ENCODE measurements at places on chromosomes 4 and X.

DNA sequence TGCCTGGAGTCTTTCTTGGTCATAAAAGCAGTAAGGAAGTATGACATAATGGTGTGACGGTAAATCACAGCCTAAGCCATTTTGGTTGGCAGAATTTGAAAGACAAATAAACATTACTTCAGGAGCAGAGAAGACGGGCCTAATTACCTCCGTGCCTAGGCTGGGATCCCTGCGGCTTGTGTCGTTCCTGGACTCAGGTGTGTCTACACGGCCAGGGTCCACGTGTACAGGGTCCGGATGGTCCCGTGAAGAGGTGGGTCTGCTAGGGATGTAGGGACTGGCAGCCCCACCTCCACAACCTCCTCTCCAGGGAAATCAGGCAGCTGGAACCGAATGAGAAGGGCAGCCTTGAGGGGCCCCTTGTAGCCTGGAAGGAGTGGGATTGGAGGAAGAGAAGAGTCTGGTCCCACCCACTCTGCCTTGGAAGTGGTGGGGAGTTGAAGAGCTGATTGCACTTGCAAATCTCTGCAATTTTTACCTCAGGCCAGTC, 55.4 kb upstream of the PLAC1 start:
- DNase-seq, result no peak

- no peak for DNase-seq
Measured at GRCh38 chr4:40199999-40200874, 3.4 kb downstream of the RHOH start.

DNA sequence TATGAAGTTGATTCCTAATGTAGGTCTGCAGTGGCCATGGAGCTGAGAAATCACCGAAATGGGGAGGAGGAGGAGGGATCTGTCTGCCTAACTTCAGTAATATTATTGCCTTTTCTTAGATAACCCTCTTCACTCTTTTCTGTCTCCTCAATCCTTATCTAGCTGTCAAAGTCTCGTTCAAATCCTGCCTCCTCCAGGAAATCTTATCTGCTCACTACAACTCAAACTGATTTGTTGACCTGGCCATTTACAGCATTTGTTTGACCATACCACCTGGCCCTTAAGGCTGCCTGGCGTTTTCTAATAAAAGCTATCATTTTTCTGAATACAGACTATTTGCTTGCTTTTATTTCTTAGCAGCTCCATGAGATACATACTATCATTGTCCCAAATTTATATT, 33.8 kb downstream of the GALNT7 start:
- DNase-seq, result no peak

DNA sequence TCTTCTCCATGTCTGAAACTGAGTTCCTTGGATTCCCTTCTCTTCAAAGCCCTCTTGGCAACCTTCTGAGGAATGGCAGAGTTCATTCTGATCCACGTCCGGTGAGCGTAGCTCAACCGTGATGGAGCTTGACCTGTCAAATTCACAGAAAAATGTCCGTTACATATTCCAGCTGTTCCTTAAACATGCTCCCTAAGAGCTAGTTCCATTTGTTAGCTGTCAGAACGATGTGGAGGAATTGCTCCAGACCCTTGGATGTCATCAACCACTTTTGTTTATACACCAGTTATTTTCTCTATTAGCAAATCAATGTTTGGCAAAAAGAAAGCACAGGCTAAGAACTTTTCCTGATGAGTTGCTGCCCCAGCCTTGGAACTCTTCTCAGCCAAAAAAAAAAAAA, 50.1 kb downstream of the NHS start:
- DNase-seq, result no peak

GRCh38 chr4:109218288-109218687, 84.2 kb downstream of the COL25A1 start:
- no peak for DNase-seq

DNA sequence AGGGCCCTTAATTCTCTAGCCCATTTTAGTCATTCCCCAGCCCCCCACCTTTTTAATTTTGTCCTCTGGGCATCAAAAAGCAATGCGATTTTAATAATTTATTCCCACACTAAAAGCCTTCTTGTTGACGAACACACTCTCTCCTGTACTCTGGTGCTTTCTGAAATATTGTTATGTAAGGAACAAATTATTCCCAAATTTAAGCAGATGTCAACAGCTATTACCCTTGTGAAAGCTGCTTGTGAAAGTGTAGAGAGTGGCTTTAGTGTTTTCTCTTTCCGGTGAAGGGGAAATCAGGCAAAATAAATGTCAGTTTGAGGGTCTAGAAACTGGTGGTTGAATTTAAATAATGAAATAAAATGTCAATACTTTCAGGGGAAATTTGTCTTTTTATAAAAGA, 221.2 kb upstream of the CNKSR2 start:
- no peak for DNase-seq

DNA sequence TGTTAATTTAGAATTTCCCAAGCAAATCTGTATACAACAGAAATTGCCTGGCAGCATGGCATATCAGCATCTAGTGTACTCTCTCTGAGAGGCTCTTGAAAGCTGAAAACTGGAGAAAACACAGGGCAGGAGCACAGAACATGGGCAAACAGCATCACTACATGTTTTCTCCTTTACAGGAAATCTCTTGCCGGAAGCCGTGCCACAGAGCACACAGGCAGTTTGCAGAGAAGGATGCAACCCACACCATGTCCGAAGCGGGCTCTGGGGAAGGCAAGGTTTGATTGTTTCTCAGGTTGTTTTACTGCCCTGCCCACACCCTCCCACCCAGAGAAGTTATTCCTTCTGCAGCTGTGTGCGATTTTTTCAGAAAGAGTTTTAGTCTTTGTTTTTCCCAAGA, 41.1 kb upstream of the FAM9C start:
- DNase-seq, result no peak
